ENCODE measurements at places on chromosomes 13 and 19.
A peak's percentile ranks its signal among the peaks of the same experiment; 100 is the strongest.

GRCh38 chr19:15318241-15318691 is 14.1 kb downstream of the BRD4 start:
- no peak for DNase-seq

DNA sequence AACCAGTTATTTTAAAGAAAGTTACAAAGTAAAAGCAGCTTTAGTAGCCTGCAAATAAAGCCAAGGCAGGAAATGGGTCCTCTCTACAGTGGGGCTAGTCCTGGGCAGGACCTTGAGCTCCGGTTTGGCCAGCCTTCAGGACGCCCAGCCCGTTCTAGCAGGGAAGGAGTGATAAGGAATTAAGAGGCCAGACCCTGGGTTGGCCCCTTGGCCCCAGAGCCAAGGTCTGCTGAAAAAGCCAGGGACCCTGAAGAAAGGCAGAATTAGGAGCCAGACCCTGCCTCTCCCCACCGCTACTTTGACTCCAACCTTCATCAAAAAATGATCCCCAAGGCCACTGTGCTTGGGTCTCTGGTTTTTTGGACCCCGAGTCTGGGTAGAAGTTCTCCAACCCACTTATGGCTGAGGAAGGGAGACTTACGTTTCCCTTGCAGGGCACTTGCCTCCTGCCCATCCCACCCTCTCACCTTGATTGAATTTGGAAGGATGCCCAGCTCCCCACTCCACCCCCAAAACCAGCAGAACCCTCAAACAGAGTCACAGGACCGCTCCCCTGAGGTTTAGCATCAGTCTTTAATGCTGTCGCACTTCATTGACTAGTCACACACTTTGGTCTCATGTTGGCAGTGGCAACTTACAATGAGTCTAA is 3.9 kb downstream of the DNAJB1 start:
- no peak for DNase-seq

GRCh38 chr19:51691074-51691583 is 2.0 kb upstream of the SPACA6 start:
- no peak for DNase-seq

GRCh38 chr13:72194523-72194922 is 327.5 kb upstream of the DACH1 start:
- DNase-seq: no peak

GRCh38 chr13:97935071-97935470 is 18.4 kb upstream of the IPO5 start:
- no peak for DNase-seq

DNA sequence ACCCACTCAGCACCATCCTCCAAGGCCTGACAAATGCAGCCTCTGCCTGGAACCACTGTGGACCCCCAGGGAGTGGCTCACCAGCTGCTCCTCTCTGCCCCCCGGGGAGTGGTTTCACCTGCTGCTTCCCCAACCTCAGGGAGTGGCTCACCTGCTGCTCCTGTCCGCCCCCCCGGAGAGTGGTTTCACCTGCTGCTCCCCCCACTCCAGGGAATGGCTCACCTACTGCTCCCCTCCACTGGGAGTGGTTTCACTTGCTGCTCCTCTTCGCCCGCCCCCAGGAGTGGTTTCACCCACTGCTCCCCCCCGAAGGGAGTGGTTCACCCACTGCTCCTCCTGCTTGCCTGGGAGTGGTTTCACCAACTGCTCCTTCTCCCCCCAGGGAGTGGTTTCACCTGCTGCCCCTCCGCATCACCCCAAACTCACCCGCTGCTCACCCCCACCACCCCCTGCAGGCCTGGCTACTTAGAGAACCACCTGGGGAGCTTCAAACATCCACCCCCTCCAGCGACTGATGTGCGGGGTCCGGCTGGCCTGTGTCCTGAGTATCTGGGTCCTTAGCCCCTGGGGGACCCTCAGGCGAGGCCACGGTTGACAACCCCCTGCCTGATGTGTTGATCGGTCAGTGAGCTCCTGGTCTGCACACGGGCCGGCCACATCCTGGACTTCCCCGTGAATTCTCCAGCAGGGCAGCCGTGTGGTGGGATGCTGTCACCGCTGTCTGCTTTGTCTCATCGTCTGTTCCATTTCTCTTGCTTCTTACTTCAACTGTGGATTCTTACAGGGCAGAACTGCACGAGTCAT is 14.6 kb upstream of the TMEM255B start:
- DNase-seq: no peak

- peak; percentile 0 for DNase-seq
Measured at GRCh38 chr19:456547-457110, 4.2 kb downstream of the SHC2 start.

- DNase-seq: no peak
Measured at GRCh38 chr13:24149246-24150032, 11.1 kb upstream of the SPATA13 start.

GRCh38 chr19:3455393-3455955 is 24.9 kb downstream of the SMIM24 start:
- no peak for DNase-seq

DNA sequence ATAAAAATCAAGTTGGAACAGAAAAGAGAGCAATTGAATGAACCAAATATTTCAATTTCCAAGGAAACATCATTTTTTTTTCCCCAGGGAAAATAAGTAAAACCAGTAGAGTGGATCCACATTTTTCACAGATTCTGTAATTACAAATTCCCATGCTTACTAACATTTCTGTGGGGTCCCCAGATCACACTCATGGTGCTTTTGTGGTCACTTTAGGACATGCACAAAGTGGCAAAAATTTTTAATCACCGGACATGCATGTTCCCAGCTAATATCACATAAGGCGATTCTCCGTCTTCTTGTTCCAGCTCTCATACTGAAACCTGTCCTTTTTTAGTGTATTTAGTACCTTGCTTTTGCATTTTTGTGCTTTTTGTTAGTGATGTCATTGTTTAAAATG is 748.2 kb upstream of the SLITRK1 start:
- no peak for DNase-seq

DNA sequence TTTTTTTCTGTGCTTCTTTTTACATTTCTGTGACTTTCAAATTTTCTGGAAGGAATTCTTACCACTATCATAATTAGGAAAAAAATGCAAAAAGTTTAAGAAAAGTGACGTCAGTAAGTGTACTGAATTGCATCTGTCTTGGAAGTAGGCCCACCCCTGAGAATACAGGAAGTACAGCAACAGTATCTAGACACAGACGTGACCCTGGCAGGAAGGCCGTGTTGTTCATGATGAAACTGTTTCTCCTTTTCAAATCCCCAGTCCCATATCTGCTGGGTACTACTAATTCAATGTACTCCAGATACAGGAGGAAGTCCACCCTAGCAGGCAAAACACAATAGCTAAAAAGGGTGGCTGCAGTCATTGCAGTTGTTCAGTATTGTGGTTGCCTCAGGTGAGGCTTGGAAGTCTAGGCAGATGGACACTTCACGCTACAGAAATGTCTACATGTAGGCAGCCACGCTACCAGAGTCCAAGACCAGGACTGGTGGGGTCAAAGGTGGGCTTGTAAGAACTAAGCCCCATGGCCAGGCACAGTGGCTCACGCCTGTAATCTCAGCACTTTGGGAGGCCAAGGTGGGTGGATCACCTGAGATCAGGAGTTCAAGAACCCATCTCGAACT is 49.6 kb upstream of the MED4 start:
- DNase-seq: no peak

DNA sequence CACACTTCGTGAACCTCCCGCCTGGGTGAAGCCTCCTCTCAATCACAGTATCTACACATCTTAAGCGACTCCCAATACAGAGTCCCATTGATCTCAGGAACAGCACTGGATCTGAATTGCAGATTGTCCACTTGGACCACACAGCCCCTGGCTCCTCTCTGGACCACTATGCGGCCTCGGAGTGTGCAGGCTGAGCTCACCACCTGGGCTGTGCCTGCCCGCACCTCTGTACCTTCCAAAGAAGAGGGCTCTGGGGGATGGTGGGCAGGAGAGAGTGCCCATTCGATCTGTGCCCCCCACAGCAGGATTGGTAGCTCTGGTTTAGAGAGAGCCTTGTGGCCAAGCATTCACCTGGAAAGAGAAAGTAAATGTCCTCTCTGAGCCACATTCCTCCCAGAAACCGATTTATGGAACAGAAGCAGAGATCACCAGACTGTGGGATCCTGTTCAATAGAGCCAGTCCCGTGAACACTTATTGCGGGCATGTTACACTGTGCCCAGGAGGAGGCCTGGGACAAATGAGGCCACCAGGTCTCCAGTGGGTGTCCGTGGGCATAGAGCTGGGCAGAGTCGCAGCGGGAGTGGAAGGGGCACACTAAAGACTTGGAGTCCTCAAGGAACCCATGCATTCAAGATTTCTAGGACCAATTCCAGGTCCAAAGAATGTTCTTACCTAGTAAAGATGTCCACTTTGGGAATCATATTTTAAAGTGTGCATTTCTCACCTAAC is 141.6 kb upstream of the SOX1 start:
- no peak for DNase-seq
